ENCODE measurements at places on chromosomes 12 and 14. TPM values are rescaled to one million over a fixed set of nuclear protein-coding genes. Genes with fewer than 3 reads are reported as not detected.

DNA sequence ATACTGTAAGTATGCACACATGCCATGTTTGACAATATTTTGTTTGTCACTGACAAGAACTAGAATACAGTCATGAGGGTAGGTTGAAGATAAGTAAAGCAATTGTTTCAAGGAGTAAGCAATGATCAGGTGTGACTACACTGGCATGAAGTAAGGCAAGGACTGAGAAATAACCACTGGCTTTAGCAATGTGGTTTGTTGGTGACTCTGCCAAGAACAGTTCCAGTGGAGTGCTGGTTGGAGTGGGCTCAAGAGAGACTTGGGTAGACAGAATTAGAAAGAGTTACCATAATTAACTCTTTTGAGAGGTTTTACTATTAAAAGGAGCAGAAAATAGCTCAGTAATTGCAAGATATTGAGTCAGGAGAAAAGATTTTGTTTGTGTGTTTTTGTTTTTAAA, 129.6 kb downstream of the GTF2A1 start:
- no peak overlapping the region for H3K27ac ChIP-seq
- H3K4me1 ChIP-seq = no peaks in the 10 kb centered on the region
- no peak for DNase-seq
- H3K36me3 ChIP-seq = no peaks in the 10 kb centered on the region

GRCh38 chr12:3437986-3438385, 53.0 kb upstream of the PRMT8 start:
- H3K4me1 ChIP-seq = no peaks in the 10 kb centered on the region
- H3K27me3 ChIP-seq = no peaks in the 10 kb centered on the region
- H3K4me3 ChIP-seq = no peak overlapping the region
- no peaks in the 10 kb centered on the region for H3K36me3 ChIP-seq
- no peak for DNase-seq

- H3K27me3 ChIP-seq = no peaks in the 10 kb centered on the region
- H3K36me3 ChIP-seq = peaks cover 3% of the 10 kb centered on the region
- H3K4me3 ChIP-seq = peak overlapping the region; percentile 66
- no peak overlapping the region for H3K27ac ChIP-seq
- no peak for DNase-seq
- H3K4me1 ChIP-seq = peaks cover 8% of the 10 kb centered on the region
Observed at GRCh38 chr12:57230381-57231155, 1.1 kb downstream of the SHMT2 start.

Gene BCL11B
- total RNA-seq = 0.41 TPM

Gene BDKRB2
- 6.2 TPM for total RNA-seq

DNA sequence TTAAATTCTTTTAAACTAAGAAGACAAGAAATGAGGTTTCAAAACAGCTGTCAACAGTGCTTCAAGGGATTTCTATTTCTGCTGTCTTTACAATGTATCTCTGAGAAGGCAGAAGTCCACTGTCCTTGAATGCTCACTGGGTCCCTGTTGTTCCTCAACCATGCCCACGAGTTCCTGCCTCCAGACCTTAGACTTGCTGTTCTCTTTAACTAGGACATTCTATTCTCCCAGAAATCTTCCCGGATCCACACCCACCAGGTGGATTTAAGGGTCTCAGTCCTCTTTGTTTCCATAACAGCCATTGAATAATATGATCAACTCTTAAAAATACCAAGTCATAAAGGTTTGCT, 6.7 kb upstream of the SLC41A2 start:
- no peaks in the 10 kb centered on the region for H3K36me3 ChIP-seq
- H3K4me1 ChIP-seq = peaks cover under 1% of the 10 kb centered on the region
- no peak for DNase-seq
- no peak overlapping the region for H3K27ac ChIP-seq

Gene TAS2R30
- 0.98 TPM for total RNA-seq

Gene NANOG
- 0.09 TPM for total RNA-seq

Gene KRT84
- not detected for total RNA-seq

- H3K27ac ChIP-seq = no peak overlapping the region
- peaks cover 36% of the 10 kb centered on the region for H3K4me1 ChIP-seq
- no peak for DNase-seq
- H3K36me3 ChIP-seq = no peaks in the 10 kb centered on the region
- H3K27me3 ChIP-seq = no peaks in the 10 kb centered on the region
Observed at GRCh38 chr14:24924544-24924943, 125.4 kb downstream of the STXBP6 start.

DNA sequence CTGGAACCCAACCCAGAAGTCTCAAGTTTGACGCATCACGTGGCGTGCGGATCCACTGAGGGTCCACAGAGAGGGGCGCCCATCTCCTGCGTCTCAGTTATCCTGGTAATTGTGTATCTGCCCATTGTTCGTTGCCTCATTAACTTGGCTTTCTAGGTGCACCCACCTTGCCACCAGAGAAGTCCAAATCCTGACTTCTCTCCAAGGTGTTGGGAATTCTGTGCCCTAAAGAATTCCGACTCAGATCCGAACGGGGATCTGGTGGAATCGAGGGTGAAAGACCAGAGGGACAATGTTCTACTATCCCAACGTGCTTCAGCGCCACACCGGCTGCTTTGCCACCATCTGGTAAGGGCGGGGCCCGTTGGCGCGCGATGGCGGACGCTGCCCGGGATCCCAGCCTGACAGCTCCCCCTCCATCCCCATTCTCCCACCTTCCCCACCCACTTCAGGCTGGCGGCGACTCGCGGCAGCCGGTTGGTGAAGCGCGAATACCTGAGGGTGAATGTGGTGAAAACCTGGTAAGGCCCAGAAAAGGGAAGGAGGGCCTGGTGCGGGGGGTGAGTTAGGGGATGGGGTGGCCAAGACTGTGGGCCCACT, 481 bp downstream of the REC8 start:
- no peaks in the 10 kb centered on the region for H3K27me3 ChIP-seq
- no peaks in the 10 kb centered on the region for H3K4me1 ChIP-seq
- peaks cover 12% of the 10 kb centered on the region for H3K36me3 ChIP-seq

DNA sequence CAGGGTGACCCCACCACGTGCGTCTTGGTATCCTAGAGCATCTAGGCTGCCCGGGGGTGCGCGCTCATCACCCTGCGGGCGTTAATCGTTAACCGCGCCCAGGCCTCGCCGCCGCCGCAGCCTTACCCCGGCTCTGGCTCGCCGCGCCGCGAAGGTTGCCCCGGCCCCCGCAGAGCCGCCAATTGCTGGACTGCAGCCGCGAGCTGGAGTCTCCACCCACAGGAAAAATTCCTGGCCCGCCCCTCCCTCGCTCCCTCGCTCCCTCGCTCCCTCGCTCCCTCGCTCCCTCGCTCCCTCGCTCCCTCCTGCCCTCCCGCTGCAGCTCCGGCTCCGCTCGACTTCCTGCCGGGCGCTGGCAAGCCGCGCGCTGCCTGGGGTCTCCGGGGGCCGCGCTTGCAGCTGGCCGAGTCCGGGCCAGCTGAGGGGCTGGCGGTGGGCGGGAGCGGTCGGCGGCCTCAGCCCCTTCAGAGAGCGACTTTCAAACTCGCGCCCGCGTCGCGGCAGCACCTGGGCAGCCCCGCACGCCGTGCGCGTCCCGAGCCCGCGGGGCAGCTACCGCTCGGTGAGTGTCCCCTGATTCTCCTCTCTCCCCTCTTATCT, at the start of gene PLEKHG3:
TSS of gene PLEKHG3 (plus strand) at position 282 of the 600 bp plus-strand sequence. CDS start 23,208 bp downstream, outside the sequence.
- H3K27ac ChIP-seq = peak within 1 kb of the TSS; percentile 93
- peaks cover 24% of the 10 kb centered on the region for H3K4me1 ChIP-seq
- peak; percentile 92 for DNase-seq
- no peaks in the 10 kb centered on the region for H3K27me3 ChIP-seq
- peak within 1 kb of the TSS; percentile 87 for H3K4me3 ChIP-seq

All from pancreas (tissue), 10 donors.